ENCODE measurements at places on chromosomes 12 and 14. TPM values are rescaled to one million over a fixed set of nuclear protein-coding genes. Genes with fewer than 3 reads are reported as not detected.

AMDHD1 gene
- 0.61 TPM for total RNA-seq

CCDC196 gene
- total RNA-seq: not detected

DNA sequence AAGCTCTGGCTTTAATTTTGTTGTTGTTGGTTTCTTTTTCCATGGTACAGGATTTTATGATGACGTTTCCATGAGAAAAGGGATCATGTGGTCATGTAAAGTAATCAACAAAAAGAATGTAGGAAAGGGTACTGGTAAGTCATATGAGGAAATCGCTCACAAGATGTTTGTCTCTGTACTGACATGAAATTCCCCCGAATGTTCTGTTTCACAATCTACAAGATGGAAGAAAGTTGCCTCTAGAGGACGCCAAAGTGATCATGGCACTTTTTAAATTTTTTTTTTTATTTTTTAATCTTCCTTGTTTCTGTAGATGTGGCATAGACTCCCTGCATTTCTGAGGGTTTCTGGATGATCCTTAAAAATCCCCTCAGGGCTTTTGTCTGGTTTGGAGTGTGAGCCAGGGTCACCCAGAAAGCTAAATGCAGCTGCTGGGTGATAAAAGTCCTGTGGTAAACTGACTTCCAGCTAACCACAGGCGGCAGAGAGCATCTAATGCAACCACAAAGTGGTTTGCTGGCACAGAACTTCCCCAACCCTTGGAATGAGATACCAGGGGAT, 393.5 kb downstream of the CCDC91 start:
- H3K4me1 ChIP-seq: no peaks in the 10 kb centered on the region
- H3K4me3 ChIP-seq: no peak overlapping the region
- no peaks in the 10 kb centered on the region for H3K36me3 ChIP-seq

- no peaks in the 10 kb centered on the region for H3K4me1 ChIP-seq
- no peaks in the 10 kb centered on the region for H3K36me3 ChIP-seq
- no peak for DNase-seq
- H3K4me3 ChIP-seq: no peak overlapping the region
Observed at GRCh38 chr12:30169839-30170591, 386.3 kb upstream of the TMTC1 start.

GRCh38 chr14:40762685-40763084, 844.0 kb upstream of the LRFN5 start:
- no peak for DNase-seq
- no peaks in the 10 kb centered on the region for H3K27me3 ChIP-seq
- H3K36me3 ChIP-seq: no peaks in the 10 kb centered on the region
- no peak overlapping the region for H3K4me3 ChIP-seq
- H3K27ac ChIP-seq: no peak overlapping the region
- no peaks in the 10 kb centered on the region for H3K4me1 ChIP-seq

DNA sequence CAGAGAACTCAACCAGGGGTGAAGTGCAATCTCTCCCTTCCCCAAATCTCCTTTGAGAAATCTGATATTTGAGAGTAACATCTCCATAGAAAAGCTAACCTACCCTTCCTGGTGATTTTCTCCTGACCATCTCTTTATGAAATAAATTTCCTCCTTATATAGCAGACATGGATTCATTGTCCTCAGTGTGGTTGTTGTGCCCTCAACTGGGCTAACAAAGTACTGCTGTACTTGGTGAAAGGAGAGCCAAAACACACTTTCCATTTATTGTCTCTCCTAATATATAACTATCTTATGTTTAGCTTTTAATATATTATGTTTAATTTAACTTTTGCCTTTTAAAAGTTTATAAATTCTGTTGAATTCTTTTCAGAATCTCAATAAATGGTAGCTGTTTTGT, 65.1 kb upstream of the SLCO1B1 start:
- H3K27me3 ChIP-seq: no peaks in the 10 kb centered on the region
- no peak for DNase-seq
- H3K36me3 ChIP-seq: no peaks in the 10 kb centered on the region
- H3K4me3 ChIP-seq: no peak overlapping the region
- H3K27ac ChIP-seq: no peak overlapping the region

DNA sequence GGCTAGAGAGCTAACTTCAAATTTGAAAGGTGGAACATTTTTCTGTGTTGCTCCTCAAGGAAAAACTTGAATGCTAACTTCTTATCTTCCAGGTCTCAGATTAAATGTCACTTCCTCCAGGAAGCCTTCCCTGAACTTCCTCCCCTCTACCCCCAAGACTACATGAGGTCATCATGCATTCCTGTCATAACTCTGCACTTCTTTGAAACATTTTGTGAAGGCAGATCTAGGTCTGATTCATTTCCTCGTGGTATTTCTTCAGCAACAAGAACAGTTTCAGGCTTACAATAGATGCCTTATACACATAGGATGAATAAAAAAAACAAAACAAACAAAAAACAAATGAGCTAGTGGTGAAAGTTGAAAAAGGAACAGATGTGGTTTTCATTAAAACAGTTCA, 97.1 kb upstream of the SRRM4 start:
- H3K4me3 ChIP-seq: no peak overlapping the region
- no peaks in the 10 kb centered on the region for H3K36me3 ChIP-seq

GRCh38 chr12:3016191-3016590, 57.0 kb downstream of the TEAD4 start:
- H3K27me3 ChIP-seq: peaks cover 3% of the 10 kb centered on the region
- H3K27ac ChIP-seq: no peak overlapping the region
- no peaks in the 10 kb centered on the region for H3K4me1 ChIP-seq
- no peak overlapping the region for H3K4me3 ChIP-seq

GRCh38 chr14:63938198-63939005, 85.6 kb downstream of the SYNE2 start:
- no peak overlapping the region for H3K4me3 ChIP-seq
- no peak overlapping the region for H3K27ac ChIP-seq
- H3K36me3 ChIP-seq: peaks cover 9% of the 10 kb centered on the region
- DNase-seq: no peak
- H3K4me1 ChIP-seq: no peaks in the 10 kb centered on the region
